ENCODE measurements at places on chromosomes 2 and 18. TPM values are rescaled to one million over a fixed set of nuclear protein-coding genes. Genes with fewer than 3 reads are reported as not detected.

DNA sequence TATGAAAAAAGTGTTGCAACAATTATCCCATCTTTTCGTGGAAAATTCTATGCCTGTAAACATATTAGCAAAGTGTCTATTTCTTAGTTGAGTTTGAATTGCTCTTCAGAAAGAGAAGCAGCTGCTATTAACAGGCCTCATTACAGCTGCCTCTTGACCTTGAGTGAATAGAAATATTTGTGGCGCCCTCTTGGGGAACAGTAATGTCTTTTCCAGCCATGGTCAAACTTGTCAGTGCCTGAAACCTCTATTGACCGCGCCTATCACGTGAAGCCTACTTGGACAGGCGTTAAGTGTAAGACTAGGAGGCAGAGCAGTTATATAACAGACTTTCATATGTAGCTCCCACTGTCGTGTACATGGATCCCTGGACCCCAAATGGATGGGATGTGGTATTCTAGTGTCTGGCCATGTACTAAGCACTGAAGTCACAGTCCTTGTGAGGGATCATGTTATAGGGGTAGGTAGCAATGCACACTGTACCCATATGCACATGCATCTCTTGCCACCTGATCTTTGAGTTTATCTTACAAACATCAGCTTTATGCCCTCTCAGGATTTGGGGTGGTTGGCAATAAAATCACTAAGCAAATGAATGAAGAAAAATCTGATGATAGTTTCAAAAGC lies 245.0 kb downstream of the PTGR3 start:
- no peak for DNase-seq

DNA sequence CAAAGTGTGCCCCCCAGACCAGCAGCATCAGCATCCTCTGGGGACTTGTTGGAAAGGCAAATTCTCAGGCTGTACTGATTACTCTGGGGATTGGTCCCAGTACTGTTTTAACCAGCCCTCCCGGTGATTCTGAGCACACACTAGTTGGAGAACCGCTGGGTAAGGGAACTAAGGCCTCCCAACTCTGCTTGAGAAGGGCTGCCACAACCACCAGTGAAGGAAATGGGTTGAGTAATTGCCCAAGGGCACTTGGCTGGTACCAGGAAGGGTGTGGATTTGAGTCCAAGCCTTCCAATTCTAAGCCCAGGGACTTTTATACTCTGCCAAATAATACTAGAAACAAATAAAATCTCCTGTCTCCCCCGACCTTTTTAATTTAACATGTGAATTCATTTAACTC lies 219.9 kb downstream of the SETBP1 start:
- no peak for DNase-seq

GRCh38 chr2:55733335-55733734 lies 39.7 kb upstream of the PNPT1 start:
- no peak for DNase-seq

GRCh38 chr2:28193630-28194403 lies 198.8 kb upstream of the FOSL2 start:
- no peak for DNase-seq

GRCh38 chr18:45165871-45166270 lies 449.4 kb upstream of the SLC14A2 start:
- DNase-seq = no peak

DNA sequence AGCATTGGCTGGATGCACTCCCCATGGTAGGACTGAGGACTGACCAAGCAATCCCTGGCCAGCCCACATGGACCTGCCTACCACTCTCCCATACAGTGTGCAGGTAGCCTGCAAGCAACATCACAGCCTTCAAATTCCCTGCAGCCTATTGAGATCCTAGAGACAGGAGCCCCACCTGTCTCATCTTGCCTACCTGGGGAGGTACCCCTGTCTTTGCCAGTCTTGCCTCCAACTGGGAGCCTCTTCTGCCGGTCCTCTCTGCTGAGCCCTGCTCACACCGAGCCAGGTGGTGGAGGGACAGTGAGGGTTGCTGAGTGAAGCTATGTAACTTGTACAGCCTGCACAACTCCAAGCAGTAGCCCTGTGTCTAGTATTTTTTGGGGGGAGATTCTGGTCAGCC lies 29.9 kb downstream of the TTC32 start:
- DNase-seq = no peak

- DNase-seq = no peak
Observed at GRCh38 chr2:141557329-141558095, 573.3 kb downstream of the LRP1B start.

DNA sequence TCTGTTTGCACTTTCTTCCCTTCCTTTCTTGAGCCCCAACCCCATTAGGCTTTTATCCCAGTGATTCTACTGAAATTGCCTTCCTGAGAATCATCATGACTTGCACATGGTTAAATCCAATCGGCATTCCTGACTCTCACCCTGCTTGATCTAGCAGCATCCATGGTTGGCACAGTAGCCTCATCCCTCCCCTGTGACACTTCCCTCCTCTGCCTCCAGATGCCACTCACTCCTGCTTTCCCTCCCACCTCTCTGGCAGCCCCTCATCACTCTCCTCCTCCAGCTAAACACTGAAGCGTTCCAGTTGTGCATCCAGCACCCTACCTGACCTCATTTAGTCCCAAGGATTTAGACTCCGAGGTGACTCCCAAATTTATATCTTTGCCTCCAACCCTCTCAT lies 114.7 kb downstream of the GALNT14 start:
- DNase-seq = no peak

The UGT1A4 gene
- total RNA-seq = not detected

The TRIM43B gene
- not detected for total RNA-seq

The NCK2 gene
- 55.5 TPM for total RNA-seq

The TMEM198 gene
- 6.1 TPM for total RNA-seq

The DLGAP1 gene
- total RNA-seq = 6.0 TPM
